Stimulated activated CD4-positive, alpha-beta T cell treated with anti-CD3 and anti-CD28 coated beads, Interleukin-4, amount 100 ng/mL, for 1 hour (primary cell): ENCODE measurements at places on chromosomes 1 and 21.

- no peak for DNase-seq
These were observed 5.6 kb upstream of the CTPS1 start for GRCh38 chr1:40973912-40974311.

GRCh38 chr1:14500041-14500440 lies 98.4 kb upstream of the KAZN start:
- DNase-seq, result no peak

- DNase-seq, result no peak
These were observed 388.7 kb downstream of the ST6GALNAC3 start for GRCh38 chr1:76463278-76463677.

- no peak for DNase-seq
These were observed 9.0 kb upstream of the PRDX1 start for GRCh38 chr1:45530632-45531135.

DNA sequence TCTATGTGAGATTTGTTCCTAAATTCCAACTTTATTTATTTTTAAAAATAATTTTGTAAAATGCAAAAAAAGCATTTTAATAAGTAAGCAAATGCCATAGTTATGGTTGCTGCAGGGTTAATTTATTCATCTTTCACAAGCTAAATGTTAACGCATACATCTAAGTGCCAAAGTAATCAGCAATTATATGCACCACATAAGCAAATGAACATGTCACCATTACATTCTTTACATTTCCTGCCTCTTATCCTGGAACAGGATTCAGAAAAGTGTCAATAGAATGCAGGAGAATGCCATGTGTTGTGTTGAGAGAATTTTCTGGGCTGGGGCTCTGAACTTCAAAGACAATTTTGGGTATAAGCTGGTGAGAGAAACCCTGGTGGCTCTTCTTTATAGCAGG lies 136.6 kb downstream of the GRIK1 start:
- DNase-seq, result no peak

- no peak for DNase-seq
These were observed 2.7 kb upstream of the NHLH1 start for GRCh38 chr1:160363951-160364735.

DNA sequence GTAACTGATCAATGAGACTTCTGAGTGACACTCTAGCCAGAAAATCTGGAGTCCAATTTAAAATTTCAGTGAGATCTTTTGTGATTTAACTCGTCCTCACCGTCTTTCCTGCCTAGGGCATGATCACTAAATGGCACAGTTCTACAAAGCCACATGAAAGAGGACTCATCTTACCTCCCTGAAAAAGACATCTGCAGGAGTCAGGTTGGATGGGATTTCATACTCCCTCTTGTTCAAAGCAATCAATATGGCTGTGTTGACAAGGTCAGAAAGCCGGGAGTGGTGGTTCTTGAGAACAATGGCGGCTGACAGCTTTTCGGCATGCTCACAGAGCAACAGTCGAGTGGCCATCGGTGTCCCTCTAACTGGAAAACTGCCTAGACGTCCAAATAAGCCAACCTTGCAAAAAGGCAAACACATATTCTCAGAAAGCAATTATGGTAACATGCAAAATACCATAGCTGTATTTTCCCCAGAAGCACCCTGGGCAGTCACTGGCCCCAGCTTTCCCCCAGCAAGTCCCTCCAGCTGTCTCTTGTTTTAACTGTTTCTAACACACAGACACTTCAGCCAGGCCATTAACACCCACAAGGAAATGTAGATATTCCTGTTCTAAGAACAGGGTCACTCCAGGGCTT lies 36.6 kb upstream of the ACTA1 start:
- no peak for DNase-seq

DNA sequence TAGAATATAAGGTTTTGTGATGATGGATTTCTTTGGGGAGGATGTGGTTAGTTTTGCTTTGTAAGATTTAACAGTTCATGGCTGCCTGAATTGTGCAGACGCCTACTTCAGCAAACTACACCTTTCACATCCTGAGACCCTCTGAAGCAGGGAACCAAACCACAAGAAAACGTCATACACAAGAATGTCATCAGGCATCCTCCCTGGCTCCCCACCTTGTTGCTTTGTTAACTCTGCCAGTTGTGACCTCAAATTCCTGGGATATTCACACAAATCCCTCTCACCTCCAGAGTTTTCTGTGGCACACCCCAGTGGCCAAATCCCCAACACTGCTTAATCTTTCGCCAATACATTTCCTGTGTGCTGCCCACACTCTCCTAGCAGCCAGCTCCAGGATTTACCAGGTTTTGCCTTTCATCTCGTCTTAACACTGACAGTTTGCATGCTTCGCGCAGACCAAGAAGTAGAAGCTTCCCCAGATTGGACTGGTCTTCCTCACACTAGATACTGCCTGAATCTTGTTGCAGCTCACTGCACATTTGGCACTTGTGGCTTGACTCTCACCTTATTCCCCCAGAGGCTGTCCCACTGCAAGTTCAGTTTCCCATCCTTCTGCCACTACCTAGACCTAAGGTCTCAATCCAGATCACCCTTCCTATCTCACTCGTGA lies 51.1 kb upstream of the CTTNBP2NL start:
- DNase-seq, result no peak

DNA sequence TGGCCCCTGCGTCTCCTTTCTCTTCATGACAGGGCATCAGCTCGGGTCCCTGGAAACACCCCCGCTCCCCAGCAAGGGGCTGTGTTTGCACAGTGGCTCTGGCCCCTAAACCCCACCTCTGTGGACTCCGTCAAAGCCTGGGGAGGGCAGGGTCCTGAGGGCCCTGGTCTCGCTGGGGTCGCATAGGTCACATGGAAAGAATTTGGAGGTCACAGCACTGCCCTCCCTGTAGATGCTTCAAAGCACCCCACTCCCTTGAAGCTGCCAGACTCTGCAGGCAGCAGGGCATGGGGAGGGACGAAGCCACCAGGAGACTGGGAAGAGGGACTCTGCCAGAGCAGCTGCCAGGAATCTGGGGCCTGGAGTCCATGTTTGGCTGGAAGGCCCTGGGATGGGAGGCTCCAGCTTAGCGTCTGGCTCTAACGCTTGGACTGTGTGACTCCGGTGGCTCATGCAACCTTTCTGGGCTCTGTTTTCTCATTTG lies 36.6 kb upstream of the ECE1 start:
- no peak for DNase-seq

DNA sequence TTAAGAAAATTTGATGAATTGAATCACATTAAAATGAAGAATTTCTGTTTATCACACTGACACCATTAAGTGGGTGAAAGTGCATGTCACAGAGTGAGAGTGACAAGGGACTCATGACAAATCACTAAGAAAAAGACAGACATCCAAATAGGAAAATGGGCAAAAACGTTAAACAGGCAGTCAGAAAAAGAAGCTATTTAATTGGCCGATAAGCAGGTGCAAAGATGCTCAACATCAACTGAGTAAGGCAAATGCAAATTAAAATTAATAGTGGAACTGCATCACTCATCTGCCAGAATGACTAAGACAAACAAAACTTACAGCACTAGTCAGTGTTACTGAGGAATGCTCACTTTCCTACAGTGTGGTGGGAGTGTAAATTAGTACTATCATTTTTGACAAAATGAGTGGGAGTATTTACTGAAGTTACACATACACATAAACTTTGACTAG lies 39.2 kb upstream of the RUNX1 start:
- no peak for DNase-seq

- no peak for DNase-seq
These were observed 24.9 kb downstream of the TMED5 start for GRCh38 chr1:93155335-93155734.

DNA sequence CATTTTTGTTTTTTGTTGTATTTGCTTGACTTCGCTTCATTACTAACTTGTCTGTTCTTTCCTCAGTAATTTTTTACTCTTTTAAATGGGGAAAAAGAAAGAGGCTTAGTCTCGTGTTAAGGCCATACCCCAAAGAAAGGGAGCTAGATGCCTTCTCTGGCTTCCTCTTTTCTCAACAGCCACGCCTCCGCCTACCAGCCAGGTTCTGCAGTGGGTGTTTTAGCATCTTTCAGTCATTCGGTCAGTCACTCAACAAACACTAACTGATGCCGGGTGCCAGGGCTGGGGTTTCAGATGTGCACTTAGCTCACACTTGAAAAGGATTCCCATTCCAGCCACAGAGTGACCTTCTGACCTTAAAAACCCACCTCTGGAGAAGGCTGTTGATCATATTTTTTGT lies 46.3 kb upstream of the VAV3 start:
- no peak for DNase-seq

DNA sequence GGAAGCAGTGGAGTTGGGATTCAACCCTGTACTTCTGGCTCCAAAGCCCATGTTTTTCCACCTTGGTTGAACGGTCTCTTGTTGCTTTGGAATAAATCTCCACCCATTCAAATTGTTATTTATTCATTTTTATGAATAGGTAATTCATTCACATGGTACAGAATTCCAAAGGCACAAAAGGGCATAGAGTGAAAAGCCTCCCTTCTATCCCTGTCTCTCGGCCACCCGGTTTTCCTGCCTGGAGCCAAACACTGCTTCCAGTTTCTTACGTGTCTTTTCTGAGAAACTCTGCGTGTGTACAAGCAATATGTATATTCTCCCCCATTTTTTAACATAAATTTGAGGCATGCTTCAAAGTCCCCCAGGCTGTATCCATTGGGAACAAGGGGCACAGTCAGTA lies 3.9 kb downstream of the EXTL1 start:
- DNase-seq, result no peak

- no peak for DNase-seq
These were observed 13.9 kb downstream of the ARHGEF19 start for GRCh38 chr1:16198444-16199156.

DNA sequence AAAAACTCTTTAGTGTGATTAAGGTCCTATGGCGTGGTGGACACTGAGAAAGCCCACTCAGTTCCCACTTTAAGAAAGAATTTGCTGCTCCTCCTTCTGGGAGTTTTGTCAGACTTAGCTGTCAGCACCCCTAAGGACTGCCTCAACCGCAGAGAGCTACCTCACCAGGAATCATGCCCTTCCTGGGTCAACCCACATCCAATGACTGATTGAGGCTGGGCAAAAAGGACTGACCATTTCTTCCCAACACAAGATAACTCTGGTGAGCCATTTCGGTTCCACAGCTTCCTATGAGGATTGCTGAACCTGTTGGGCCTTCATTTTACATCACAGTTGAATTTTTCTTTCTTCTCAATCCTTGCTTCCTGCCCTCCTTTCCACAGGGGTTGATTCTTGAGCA lies 197.9 kb downstream of the NCAM2 start:
- no peak for DNase-seq

DNA sequence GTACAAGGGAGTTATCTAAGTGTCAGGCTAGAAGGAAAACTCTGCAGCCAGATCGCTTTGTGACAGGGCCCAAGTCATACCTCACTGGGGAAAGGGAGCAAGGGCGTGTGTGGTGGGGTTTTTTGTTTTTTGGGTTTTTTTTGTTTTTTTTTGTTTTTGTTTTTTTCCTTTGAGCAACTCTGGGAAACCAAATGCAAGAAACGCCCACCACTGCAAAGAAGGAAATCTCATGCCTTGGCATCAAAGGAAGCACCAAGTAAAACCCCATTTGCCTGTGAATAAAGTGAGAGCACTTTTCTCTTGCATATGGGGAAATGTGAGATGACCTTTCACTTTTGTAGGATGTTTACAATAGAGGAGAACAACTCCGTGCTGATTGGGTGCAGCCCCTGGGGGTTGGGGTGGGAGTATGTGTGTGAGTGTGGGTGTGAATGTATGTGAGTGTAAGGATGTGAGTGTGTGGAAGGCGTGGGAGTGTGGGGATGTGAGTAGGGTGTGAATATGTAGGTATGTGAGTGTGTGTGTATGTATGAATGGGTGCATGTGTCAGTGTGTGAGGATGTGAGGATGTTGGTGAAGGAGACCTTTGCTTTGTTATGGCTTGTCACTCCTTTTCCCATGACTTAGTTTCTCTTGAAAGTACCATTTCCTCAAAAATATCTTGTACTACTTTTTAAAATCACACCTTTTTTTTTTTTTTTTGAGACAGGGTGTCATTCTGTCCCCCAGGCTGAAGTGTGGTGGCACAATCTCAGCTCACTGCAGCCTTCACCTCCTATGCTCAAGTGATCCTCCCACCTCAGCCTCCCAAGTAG lies 34.6 kb downstream of the IL12RB2 start:
- DNase-seq, result peak; percentile 50

GRCh38 chr1:61926597-61926996 lies 184.3 kb downstream of the PATJ start:
- no peak for DNase-seq

DNA sequence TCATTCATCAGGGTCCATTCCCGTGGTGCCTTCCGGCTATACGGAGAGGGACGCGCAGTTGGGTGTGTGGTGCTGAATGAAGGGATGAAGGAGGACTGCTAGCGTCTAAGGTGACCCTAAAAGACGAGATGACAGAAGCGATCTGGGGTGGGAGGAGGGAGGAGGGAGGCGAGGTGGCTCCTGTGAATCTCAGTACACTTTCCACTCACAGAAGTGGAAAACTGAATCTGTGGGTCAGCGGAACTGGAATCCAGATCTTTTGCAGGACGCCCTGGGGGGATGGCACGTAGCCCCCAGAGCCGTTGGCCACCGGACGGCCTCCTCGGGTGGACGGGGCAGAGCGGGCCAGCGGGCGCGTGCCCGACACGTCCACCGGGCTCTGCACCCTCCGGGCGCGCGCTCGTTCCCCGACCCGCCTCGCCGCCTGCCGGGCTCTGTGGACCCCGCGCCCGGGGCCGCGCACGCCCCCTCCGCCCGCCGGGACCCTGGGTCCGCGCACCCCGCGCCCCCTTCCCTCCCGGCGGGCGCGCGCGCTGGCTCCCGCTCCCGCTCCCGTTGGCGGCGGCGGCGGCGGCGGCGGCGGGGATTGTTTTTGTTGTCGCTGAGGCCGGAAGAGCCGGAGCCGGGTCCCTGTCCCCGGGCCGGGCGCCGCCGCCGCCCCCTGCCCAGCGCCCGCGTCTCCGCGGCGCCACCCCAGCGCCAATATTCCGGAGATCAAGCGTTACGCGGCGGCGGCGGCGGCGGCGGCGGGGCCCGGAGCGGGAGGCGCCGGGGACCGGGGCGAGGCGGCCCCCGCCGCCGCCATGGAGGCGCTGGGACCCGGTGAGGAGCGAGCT lies at the start of gene AGO4:
TSS of gene AGO4 (plus strand) at position 403 of the 836 bp plus-strand sequence. CDS start at position 804, 401 bp downstream.
- DNase-seq, result peak; percentile 44

- DNase-seq, result no peak
These were observed 89.5 kb downstream of the CCDC30 start for GRCh38 chr1:42552636-42553035.

- no peak for DNase-seq
These were observed 6.0 kb downstream of the ZCCHC17 start for GRCh38 chr1:31302709-31303441.

DNA sequence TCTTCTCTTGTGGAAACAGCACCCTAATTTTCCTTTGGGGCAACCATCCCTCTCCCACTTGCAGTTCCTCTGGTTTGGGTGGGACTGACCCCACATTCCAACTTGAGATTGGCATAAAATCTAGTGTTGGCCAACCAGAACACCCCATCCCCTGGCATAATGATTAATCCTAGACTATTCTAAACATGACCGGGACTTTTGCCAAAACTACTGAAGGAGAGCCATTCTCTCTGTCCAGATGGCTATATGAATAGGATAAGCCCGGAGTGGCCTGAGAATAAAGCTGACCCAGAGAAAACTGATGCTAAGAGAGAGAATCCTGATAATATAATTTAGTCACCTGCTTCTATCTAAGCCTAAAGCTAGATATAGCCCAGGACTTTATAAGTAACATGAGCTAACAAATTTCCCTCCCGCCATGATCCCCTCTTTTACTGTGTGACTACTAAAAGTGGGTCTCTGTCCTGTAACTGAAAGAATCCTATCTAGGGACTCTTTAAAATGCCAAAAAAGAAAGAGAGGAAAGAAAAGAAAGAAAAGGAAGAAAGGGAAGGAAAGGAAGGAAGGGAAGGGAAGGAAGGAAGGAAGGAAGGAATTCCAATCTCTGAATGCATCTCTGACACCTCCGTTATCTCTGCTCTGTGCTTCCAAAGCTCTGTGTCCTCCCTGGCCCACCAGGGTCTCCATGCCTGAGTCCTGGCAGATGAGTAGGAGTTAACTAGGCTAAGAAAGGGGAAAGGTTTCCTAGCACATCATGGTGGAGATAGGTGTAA lies 28.0 kb upstream of the NRDC start:
- no peak for DNase-seq
